ENCODE measurements at places on chromosomes 6 and 20. TPM values are rescaled to one million over a fixed set of nuclear protein-coding genes. Genes with fewer than 3 reads are reported as not detected.

The IP6K3 gene
- polyA plus RNA-seq: not detected

The TXLNB gene
- polyA plus RNA-seq: 0.32 TPM

The DNAH8 gene
- polyA plus RNA-seq: not detected

The ZGPAT gene
- polyA plus RNA-seq: 26.6 TPM

The EYS gene
- polyA plus RNA-seq: not detected

The CTCFL gene
- polyA plus RNA-seq: not detected

The PDYN gene
- not detected for polyA plus RNA-seq

The CCN5 gene
- not detected for polyA plus RNA-seq

The LINC00237 gene
- polyA plus RNA-seq: not detected

The DEFB128 gene
- polyA plus RNA-seq: not detected

The BYSL gene
- 16.5 TPM for polyA plus RNA-seq

The RIPPLY2 gene
- not detected for polyA plus RNA-seq

GRCh38 chr20:46582648-46583047 lies 32.2 kb upstream of the OCSTAMP start:
- no peak overlapping the region for H3K4me3 ChIP-seq
- no peaks in the 10 kb centered on the region for H3K27me3 ChIP-seq
- H3K27ac ChIP-seq: no peak overlapping the region
- no peak for DNase-seq
- no peaks in the 10 kb centered on the region for H3K4me1 ChIP-seq

DNA sequence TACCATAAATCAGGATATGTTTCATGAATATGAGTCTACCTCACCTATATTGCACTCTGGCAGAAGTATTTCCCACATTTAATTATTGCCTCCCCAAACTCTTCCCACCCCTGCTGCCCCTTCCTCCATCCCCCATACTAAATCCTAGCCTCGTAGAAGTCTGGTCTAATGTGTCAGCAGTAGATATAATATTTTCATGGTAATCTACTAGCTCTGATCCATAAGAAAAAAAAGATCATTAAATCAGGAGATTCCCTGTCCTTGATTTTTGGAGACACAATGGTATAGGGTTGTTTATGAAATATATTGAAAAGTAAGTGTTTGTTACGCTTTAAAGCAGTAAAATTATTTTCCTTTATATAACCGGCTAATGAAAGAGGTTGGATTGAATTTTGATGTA lies 6.4 kb downstream of the EDN1 start:
- DNase-seq: no peak
- H3K4me1 ChIP-seq: no peaks in the 10 kb centered on the region
- no peaks in the 10 kb centered on the region for H3K36me3 ChIP-seq
- peaks cover 9% of the 10 kb centered on the region for H3K27me3 ChIP-seq

- peaks cover 2% of the 10 kb centered on the region for H3K27me3 ChIP-seq
- H3K27ac ChIP-seq: no peak overlapping the region
- no peaks in the 10 kb centered on the region for H3K36me3 ChIP-seq
- H3K4me1 ChIP-seq: no peaks in the 10 kb centered on the region
- DNase-seq: no peak
- H3K4me3 ChIP-seq: no peak overlapping the region
Observed at GRCh38 chr6:129882510-129883023, 21.5 kb upstream of the TMEM244 start.

DNA sequence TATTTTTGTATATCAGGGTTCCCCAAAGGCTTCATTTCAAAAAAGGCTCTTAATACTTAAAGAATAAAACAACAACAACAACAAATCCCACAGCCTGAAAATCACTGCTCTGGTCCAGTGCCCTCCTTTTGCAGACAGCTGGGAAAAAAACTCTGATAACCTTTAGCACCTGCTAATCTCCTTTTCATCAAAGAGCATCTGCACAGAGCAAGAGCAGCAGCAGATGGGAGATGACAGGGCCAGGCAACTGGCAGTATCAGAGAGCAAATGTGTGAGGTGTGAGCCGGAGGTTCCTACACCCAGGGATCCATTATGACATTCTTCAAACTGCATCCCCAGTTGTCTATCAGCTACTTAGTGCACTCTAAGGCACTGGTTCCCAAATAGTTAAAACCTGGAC lies 25.7 kb downstream of the TTI1 start:
- H3K36me3 ChIP-seq: peaks cover 20% of the 10 kb centered on the region
- H3K27me3 ChIP-seq: no peaks in the 10 kb centered on the region
- no peak for DNase-seq
- no peak overlapping the region for H3K27ac ChIP-seq
- peaks cover 2% of the 10 kb centered on the region for H3K4me1 ChIP-seq
- H3K4me3 ChIP-seq: no peak overlapping the region

- DNase-seq: no peak
Observed at GRCh38 chr20:51132279-51132678, 109.4 kb upstream of the KCNG1 start.

GRCh38 chr6:125844989-125845388 lies 54.2 kb downstream of the NCOA7 start:
- no peaks in the 10 kb centered on the region for H3K36me3 ChIP-seq
- no peak for DNase-seq
- H3K4me1 ChIP-seq: peaks cover 6% of the 10 kb centered on the region
- H3K4me3 ChIP-seq: no peak overlapping the region
- H3K27ac ChIP-seq: no peak overlapping the region
- no peaks in the 10 kb centered on the region for H3K27me3 ChIP-seq

DNA sequence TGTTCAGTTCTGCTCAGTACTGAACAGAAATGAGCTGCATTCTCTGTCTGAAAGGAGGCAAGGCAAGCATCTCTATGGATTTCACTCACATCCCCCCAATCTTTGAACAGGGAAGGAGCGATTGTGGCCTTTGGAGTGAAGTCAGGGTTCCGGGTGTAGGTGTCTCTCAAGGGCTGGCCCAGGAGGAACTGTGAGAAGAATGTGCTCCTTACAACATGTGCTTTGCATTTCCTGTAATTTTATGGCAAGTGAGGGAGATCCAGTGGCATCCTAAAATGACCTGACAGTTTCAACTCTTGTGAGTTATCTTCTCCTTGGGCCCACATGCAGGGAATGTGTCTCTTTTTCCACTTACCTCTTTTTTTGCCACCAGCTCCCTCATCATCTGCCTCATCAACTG lies 63.0 kb upstream of the RIN2 start:
- H3K27me3 ChIP-seq: peaks cover 7% of the 10 kb centered on the region
- no peaks in the 10 kb centered on the region for H3K4me1 ChIP-seq
- no peak for DNase-seq
- no peak overlapping the region for H3K4me3 ChIP-seq
- no peak overlapping the region for H3K27ac ChIP-seq

GRCh38 chr20:62894261-62894660 lies 32.0 kb downstream of the DIDO1 start:
- no peaks in the 10 kb centered on the region for H3K27me3 ChIP-seq
- H3K36me3 ChIP-seq: peaks cover 18% of the 10 kb centered on the region
- H3K4me1 ChIP-seq: peaks cover 29% of the 10 kb centered on the region
- H3K4me3 ChIP-seq: no peak overlapping the region
- H3K27ac ChIP-seq: no peak overlapping the region
- no peak for DNase-seq

- H3K4me1 ChIP-seq: no peaks in the 10 kb centered on the region
- no peak overlapping the region for H3K4me3 ChIP-seq
- no peak overlapping the region for H3K27ac ChIP-seq
- no peak for DNase-seq
- H3K27me3 ChIP-seq: no peaks in the 10 kb centered on the region
Observed at GRCh38 chr20:9028419-9028818, 40.5 kb upstream of the PLCB4 start.

- DNase-seq: no peak
- no peaks in the 10 kb centered on the region for H3K27me3 ChIP-seq
- peaks cover 37% of the 10 kb centered on the region for H3K36me3 ChIP-seq
- H3K4me3 ChIP-seq: no peak overlapping the region
Observed at GRCh38 chr6:26545627-26546026, 7.5 kb downstream of the HMGN4 start.

- peaks cover 7% of the 10 kb centered on the region for H3K36me3 ChIP-seq
- peak overlapping the region; percentile 64 for H3K4me3 ChIP-seq
- peaks cover 49% of the 10 kb centered on the region for H3K4me1 ChIP-seq
- peak; percentile 55 for DNase-seq
Observed at GRCh38 chr6:2127484-2127911, 117.9 kb downstream of the GMDS start.

DNA sequence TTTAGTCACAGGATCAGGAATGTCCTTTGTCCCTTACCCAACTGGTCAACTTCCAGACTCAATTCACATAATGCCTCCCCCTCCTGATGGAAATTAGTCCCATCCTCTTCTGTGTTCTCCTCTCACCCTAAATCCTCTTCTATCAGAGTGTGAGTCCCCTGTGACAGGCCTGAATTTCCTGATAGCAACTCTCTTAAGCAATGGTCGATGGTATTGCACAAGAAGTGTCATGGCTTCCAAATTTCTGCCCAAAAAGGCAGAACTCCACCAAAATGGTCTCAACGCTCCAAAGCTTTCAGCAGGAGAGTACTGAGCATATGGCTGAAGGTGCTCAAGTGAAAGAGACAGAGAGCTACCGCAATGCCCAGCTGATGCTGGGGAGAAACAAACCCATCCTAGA lies 2.4 kb downstream of the PREP start:
- no peak overlapping the region for H3K4me3 ChIP-seq
- no peak overlapping the region for H3K27ac ChIP-seq
- no peaks in the 10 kb centered on the region for H3K36me3 ChIP-seq

GRCh38 chr6:17908831-17909230 lies 78.6 kb downstream of the KIF13A start:
- H3K36me3 ChIP-seq: no peaks in the 10 kb centered on the region
- DNase-seq: no peak
- peaks cover 31% of the 10 kb centered on the region for H3K4me1 ChIP-seq
- no peaks in the 10 kb centered on the region for H3K27me3 ChIP-seq
- no peak overlapping the region for H3K4me3 ChIP-seq

DNA sequence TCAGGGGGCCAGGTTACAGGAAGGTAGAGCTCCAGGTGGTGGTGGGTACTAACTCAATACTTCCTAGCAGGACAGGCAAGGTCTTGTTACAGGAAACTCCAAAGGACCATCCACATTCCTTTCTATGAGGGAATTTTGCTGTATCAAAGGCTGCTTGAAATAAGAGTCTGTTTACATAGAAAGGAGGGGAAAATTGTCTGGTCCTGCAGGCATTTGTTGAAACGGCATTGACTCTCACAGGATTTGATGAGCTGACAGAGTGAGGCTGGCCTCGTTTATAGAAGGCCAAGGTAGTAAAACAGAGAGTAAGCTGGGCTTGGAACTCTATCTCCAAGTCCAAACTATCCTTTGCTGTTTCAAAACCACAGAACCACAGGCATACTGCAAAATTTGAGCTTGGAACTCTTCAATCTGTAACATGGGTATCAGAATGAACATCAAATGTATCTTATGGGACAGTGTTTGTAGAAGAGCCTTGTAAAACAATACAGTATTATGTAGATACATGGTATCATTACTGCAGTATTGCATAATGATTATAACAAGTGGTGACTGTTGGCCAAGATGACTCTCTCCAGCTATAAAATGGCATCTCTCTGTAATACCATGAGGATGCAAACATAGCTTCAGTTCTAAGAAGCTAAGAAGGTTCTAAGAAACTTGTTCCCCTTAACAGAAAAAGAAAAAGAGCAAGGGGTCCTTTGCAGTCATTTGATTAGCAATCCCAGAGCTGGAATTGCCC lies 61.5 kb downstream of the TRAM2 start:
- H3K36me3 ChIP-seq: peaks cover 44% of the 10 kb centered on the region
- peaks cover under 1% of the 10 kb centered on the region for H3K27me3 ChIP-seq
- no peak overlapping the region for H3K4me3 ChIP-seq
- H3K27ac ChIP-seq: no peak overlapping the region
- no peak for DNase-seq

DNA sequence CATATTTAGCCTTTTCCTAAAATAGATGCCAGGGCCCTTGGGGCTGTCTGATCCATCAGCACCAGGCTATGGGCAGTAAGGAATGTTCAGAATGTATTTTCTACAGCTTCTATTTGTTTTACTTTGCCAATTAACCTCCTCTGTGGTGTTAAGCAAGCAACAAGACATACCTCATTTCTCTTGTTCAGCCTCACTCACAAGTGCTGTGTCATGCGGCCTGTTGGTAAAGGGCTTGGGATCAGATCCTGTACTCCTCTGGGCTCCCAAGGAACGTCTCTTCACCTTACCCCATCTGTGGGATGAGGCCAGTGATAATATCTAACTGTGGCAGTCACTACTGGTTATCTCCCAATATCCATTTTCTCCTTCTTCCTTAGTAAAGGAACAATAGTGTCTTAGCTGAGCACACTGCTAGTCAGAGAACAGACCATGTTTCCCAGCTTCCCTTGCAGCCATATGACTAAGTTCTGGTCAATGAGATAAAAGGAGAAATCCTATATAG lies 7.0 kb upstream of the DSTN start:
- no peak for DNase-seq
- peaks cover 2% of the 10 kb centered on the region for H3K4me1 ChIP-seq
- no peak overlapping the region for H3K4me3 ChIP-seq
- peaks cover 4% of the 10 kb centered on the region for H3K27me3 ChIP-seq
- no peaks in the 10 kb centered on the region for H3K36me3 ChIP-seq

- no peaks in the 10 kb centered on the region for H3K36me3 ChIP-seq
- H3K4me1 ChIP-seq: peaks cover 18% of the 10 kb centered on the region
- no peak overlapping the region for H3K27ac ChIP-seq
Observed at GRCh38 chr6:69584536-69584912, 212.3 kb downstream of the LMBRD1 start.
